ENCODE measurements at places on chromosomes 6 and 20.

DNA sequence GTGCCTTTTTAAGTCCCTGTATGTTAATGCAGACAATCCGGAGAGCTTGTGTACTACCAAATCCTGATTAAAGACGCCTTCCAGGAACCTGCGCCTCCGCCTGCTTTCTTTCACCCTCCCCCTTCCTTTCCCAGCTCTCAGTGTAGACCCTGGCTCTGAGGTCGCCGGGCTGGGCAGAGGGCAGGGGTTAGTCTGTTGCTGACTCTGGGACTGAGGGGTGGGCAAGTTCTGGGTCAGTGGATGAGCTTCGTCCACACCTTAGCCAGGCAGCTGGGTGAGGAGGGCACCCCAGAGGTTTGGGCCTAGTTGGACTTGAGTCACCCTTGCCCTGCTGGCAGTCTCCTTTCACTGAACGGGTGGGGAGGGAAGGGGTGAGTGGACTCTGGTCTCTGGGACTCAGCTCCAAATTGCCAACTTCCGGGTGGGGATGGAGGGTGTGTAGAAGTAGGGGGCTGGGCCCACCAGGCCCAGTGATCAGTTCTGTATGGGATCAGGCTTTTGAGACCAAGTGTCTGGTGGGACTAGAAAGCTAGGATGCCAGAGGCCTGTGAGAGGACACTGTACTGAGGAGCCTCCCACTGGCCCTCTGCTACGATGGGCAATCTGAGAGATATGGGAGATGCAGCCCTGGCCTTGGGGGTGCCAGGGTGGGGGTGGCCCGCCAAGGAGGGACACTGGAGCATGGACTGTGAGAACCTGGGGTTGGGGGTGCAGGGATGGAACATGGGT, 21.3 kb upstream of the SLC22A7 start:
- no peak for DNase-seq

GRCh38 chr6:100100776-100101175, 106.8 kb upstream of the MCHR2 start:
- no peak for DNase-seq

- no peak for DNase-seq
Observed at GRCh38 chr20:24739746-24740145, 209.3 kb upstream of the CST7 start.

DNA sequence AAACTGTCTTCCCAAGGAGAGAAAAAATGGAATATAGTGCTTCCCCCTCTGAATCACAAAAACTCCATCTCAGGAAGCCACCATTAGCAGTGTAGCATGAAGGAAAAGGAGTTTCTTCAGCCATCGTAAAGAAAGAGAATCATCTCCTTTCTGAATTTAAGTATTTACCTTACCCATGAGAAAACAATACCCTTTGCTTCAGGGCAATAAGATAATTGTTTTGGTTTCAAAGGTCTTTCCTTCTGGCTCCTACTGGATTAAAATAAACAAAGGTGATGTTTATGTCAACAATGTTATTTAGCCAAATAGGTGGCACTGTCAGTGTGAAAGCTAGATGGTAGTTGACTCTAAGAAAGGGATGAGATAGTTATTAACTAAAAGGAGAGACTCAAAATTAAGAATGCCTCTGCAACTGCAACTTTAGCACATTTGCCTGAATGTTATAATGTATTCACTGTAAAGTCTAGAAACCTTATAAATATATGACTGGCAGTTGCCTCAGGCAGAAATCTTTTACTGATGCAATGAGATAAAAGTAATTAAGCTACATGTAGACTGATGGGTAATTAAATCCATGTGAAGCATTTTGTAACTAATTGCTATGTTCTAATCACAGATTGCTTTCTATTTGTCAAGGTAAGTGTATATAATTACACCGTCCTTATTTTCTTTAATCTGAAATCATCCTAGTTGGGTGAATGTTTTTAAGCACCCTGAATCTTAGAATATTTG, 399.0 kb downstream of the CDKAL1 start:
- DNase-seq: no peak

DNA sequence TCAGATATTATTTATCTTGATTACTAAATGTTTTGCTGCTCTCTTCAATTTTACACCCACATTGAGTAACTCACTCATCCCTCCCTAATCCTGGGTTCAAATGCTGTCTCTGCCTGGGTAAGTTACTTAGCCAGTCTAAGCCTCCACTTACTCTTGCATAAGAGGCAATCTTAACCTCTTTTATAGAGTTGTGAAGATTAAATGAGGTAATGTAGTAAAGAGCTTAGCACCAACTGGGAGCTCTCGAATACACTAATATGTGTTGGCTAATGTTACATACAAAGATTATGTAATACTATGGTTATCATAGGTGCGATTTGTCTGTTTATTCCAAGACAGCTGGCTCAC, 134.4 kb upstream of the STMND1 start:
- no peak for DNase-seq

DNA sequence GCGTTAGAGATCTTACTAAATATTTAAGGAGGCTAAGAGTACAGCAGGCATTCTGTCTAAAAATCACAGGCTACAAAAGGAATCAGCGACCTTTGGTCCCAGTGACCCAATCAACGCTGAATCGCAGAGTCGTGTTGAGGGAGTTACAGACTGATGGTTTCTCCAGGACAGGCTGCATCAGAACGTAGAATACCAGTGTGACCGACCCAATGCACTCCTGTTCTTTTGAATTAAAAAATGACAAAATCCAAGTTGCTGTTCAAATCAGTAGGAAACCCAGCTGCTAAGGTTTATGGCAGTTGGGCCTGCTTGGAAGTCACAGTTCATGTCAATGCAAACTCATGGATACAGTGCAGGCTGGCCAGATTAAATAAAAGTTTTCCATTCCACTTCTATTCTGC, 155.8 kb upstream of the AFDN start:
- DNase-seq: no peak

DNA sequence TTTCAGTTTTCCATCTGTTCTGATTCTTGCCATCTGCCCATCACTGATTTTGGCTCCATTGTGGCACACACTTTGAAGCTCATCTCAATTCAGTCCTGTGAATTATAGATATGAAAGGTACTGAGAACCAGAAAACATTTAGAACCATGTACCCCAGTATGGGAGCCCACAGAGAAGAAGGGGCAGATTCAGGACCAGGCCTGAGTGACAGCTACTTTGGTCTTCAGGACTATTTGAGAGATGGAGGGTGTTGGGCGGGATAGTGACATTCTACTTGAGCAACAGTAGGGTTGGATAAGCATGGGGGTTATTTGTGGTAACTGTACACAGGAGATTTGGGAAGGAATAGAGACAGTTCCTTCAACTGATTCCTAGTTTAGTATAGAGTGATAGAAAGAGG, 259.2 kb upstream of the MANEA start:
- no peak for DNase-seq

DNA sequence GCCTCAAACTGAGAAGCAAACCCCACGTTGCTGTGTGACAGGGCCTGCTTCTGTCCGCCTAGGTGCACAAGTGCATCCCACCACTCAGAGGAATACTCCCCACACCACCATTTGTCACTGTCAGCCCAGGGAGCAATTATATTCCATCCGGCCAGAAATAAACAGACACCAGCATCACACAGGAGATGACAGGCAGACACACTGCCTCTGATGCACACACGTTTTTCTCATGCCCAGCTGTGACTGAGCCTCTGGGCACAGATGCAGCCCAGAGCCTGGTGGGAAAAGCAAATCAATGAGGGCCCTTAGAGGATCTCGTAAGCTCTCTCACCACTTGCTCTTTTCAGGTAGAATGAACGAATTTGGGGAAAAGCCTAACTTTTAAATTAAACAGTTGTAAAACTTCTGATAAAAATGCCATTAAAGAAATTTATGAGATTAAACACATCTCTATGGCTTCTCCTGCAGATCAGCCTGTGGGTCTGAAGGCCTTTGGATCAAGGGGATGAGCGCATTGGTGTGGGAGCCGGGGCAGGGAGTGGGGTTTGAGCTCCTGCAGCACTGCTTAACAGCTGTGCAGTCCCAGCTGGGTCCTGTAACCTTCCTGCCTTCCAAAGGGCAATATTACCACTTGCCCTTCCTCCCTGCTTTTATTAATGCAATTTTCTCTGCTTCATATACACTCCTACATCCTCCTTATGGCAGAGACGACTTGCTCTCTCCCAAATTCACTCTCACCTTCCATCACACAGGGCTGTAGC, 624.3 kb downstream of the PTPRT start:
- no peak for DNase-seq

- DNase-seq: no peak
Observed at GRCh38 chr6:36243562-36244212, 26.2 kb upstream of the PNPLA1 start.

DNA sequence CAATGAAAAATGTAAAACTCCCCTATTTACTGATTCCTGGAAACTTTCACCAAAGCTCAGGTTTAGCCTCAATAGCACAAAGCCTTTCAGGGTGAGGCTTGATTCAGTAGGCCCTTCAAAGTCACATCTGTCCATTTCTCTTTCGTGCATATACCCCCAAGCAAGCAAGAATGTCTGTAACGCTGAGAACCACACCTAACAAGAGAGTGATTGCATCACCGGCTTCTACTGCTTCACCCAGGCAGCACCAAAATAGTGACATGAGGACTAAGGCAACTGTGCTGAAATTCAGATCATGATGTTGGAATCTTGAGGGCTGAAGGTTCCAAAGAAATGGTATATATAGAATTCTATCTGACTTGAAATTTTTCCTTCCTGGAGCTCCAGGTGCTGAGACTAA, 26.1 kb downstream of the CGA start:
- DNase-seq: no peak

- no peak for DNase-seq
Observed at GRCh38 chr6:15882345-15882744, 219.5 kb upstream of the DTNBP1 start.

GRCh38 chr6:161268531-161269210, 5.2 kb downstream of the AGPAT4 start:
- no peak for DNase-seq

GRCh38 chr6:48817333-48818051, 645.6 kb downstream of the MMUT start:
- DNase-seq: no peak

Data from stimulated activated CD4-positive, alpha-beta T cell treated with anti-CD3 and anti-CD28 coated beads, TNF-alpha, amount 100 ng/mL, for 48 hours (primary cell).